ENCODE measurements at places on chromosomes 5 and 9. TPM values are rescaled to one million over a fixed set of nuclear protein-coding genes. Genes with fewer than 3 reads are reported as not detected.

Gene GNA14
- not detected for total RNA-seq

Gene ALDOB
- not detected for total RNA-seq

Gene TLE1
- 0.20 TPM for total RNA-seq

Gene GGTA1
- total RNA-seq: not detected

Gene SLC25A2
- 0.25 TPM for total RNA-seq

Gene SPACA9
- 3.2 TPM for total RNA-seq

Gene MEIKIN
- not detected for total RNA-seq

Gene SVEP1
- total RNA-seq: not detected

GRCh38 chr5:155278532-155278931 lies 265.0 kb downstream of the KIF4B start:
- no peak for DNase-seq

DNA sequence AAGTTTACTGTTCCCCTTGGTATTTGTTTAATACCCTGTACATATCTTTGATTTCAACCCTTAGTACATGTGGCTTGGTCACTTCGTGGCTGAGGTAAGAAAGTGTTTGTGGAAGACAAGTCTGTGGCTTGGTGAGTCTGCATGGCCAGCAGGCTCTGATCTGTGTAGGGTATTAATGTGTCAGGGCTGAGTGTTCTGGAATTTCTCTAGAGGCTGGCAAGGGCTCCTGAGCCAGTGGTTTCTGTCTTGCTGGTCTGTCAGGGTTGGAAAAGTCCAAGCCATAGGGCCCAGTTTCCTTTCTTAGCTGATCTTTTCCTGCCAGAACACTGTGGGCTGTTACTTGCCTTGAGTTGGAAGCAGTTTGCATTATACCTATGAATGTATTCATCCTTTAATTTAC lies 48.0 kb upstream of the FBXL7 start:
- DNase-seq: no peak

DNA sequence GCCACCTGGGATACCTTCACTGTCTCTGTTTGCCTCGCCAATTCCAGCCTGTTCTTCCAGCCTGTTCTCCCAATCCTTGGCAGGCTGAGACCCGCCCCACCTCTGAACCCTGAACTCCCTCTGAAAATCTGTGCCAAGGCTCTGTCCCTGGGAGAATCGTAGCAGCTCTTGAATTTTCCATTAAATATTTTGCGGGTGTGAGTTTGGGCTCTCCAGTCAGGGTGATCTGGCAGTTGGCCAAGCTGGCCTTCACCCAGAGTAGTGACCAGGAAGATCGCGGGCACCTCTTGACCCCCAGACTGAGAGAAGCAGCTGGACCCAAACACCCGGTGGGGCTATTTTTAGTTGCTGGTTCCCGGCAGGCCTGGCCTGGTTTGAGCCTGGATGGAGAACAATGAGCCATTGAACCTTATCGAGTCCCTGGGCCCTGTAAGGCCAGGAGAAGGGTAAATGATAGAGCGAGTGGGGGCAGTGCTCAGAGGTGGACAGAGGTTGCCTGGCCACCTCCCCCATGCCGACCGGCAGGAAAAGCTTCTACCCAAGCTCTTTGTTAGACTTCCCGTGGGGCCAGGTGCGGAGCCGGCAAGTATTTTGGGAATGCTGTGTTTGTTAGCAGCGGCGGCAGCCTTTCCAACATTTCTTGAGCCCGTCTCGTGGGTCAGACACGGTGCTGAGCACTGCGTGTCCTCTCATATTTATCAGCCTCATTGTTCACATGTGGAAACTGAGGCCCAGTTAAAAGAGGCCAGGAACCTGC lies 146.2 kb downstream of the RGS3 start:
- DNase-seq: no peak

DNA sequence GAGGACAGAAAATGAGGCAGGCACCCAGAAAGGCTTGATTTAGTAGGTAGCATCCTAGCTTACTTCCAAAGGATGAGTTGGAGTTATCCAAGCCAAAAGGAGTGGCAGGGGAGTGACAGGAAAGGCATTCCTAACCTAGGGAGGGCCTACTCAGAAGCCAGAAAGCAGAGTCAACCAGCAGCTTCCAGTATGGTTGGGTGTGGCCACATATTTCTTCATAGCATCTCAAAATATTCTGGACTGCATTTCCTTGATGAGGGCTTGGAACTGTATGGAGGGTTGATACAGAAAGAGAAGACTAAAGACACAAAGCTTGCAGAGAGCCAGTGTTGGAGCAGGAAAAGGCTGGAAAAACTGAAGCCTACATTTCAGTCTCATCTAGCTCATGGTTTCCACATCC lies 656.8 kb upstream of the DMAC1 start:
- DNase-seq: no peak

- DNase-seq: no peak
Measured at GRCh38 chr9:99262949-99263418, 40.9 kb downstream of the SEC61B start.

GRCh38 chr5:66223637-66224036 lies 79.5 kb downstream of the SREK1 start:
- peak; percentile 13 for DNase-seq

- DNase-seq: no peak
Measured at GRCh38 chr9:135847833-135848232, 59.5 kb downstream of the CAMSAP1 start.

- DNase-seq: no peak
Measured at GRCh38 chr5:60586307-60586901, 113.6 kb downstream of the DEPDC1B start.

DNA sequence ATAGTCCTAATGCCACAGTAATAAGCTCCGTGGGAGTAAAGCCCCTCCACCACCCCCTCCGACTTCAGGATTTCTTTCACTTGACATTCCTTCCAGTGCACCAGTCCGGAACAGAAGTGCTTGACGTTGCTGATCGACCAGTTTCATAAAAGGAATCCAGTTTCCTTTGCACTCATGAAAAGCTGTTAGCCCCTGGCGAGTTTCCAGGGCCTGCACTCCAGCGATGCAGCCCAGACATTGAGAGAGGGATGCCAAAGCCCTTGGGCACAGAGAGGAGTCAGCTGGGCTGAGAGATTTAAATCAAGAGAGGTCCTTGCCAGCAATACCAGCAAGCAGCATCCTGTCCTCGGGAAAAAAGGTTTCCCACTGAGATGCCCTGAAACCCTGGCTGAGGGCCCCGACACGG lies 170.1 kb downstream of the GABBR2 start:
- no peak for DNase-seq

- no peak for DNase-seq
Measured at GRCh38 chr5:55480781-55481180, 54.0 kb downstream of the PLPP1 start.

DNA sequence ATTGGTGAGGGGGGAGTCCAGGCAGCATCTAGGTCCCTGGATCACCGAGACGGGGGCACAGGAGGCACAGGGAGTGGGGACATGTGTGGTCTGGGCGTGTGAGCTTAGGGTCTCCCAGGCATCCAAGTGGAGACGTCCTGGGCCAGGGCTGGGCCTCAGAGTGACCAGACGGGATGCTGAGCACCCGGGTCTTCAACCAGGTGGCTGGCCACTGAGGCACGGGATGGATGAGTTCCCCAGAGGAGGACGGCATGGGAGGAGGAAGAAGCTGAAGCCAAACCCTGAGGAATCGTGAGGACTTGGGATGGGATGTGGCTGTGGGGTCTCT lies 88.0 kb downstream of the LMX1B start:
- DNase-seq: no peak

GRCh38 chr5:60257596-60258271 lies 364.2 kb upstream of the PDE4D start:
- DNase-seq: no peak

DNA sequence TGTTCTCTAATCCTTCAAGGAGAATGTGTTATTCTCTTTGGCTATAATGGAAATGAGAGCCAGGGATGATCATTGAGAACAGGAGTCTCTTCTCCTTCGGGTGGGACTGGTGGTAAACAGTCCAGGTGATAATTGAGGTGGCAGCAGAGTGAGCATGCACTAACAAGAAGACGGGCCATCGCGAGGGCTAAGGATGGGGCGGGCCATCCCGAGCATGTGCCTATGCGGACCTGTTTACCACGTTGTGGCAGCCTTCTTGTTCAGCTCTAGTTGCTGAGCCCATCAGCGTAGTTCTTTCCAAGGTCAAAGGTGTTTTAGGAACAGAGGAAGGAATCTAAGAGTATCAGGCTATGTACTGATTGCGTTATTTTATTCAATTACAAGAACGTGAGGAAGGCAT lies 180.1 kb downstream of the SMARCA2 start:
- DNase-seq: no peak
